Stimulated activated CD4-positive, alpha-beta T cell treated with anti-CD3 and anti-CD28 coated beads, Interleukin-4, amount 100 ng/mL, for 4 hours (primary cell): ENCODE measurements at places on chromosomes 4 and X.

GRCh38 chrX:9351126-9351525 lies 113.7 kb upstream of the TBL1X start:
- no peak for DNase-seq

GRCh38 chrX:120726294-120726693 lies 96.4 kb upstream of the C1GALT1C1 start:
- DNase-seq: no peak

DNA sequence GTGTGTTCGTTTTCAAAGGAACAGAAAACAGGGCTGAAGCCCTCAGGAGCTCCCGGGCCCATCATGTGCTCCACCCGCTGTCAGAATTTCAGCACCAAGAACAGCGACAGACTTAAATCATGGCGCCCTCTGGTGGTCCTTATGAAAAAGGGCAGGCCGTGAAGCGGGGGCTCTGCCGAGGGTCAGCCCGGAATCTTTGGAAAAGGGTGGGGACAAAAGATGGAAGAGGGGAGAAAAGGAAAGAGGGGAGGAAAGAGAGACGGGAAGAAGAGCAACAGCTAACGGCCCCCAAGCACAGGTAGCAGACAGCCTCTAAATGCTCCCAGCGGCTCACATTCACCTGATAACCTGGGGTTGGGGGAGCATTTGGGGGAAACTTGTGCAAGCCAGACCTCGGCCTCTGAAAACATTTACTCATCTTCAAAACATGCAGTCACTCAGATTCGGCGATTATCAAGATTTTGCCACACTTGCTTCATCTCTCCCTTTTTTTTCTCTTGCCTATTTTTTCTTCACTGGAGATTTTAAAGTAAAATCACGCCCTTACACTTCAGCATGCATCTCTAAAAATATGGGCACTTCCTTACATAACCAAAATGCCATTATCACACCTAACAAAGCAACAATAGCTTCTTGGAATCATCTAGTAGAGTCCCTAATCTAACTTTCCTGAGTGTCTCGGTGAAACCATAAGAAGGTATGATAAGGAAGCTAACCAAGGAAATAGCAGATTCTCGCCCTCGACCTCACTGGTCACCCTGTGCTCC lies 28.1 kb upstream of the MAN2B2 start:
- DNase-seq: peak; percentile 15

- DNase-seq: no peak
Observed at GRCh38 chr4:20878806-20879205, 178.5 kb downstream of the PACRGL start.

DNA sequence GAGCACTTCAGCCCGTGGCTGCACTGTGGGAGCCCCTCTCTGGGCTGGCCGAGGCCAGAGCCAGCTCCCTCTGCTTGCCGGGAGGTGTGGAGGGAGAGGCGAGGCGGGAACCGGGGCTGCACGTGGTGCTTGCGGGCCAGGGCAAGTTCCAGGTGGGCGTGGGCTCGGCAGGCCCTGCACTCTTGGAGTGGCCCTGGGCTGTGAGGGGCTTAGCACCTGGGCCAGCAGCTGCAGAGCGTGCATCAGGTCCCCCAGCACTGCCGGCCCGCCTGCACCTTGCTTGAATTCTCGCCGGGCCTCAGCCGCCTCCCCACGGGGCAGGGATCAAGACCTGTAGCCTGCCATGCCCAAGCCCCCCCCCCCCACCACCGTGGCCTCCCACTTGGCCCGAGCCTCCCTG lies 28.9 kb upstream of the APOOL start:
- no peak for DNase-seq

DNA sequence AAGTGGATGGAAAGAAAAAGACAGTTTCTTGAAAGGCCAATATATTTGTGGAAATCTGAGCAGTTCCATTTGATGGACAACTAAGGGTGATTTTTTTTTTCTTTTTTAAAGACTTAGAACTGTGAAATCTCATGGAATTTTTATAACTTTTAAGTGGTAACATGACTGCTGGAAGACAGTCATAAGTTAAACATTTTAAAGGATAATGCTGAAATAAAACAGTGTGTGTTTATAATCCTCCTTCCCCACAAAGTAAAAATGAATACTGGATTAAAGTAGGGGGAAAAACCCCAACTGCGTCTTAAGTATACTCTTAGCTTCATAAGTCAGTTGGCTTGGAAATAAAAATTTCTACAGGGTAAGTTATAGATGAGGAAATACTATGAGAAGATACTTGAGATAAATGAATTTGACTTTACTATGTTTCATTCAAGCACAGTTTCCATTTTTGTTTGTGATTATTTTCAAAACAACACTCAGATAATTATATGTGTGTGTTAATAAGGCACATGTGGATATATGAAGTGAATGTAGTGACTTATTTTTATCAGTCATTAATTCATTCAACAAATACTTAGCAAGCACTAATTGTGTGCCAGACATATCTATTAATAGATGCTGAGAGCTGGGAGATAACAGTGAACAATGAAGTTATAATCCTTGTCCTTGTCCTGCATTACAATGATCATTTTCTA lies 129.2 kb upstream of the ETNPPL start:
- DNase-seq: no peak

DNA sequence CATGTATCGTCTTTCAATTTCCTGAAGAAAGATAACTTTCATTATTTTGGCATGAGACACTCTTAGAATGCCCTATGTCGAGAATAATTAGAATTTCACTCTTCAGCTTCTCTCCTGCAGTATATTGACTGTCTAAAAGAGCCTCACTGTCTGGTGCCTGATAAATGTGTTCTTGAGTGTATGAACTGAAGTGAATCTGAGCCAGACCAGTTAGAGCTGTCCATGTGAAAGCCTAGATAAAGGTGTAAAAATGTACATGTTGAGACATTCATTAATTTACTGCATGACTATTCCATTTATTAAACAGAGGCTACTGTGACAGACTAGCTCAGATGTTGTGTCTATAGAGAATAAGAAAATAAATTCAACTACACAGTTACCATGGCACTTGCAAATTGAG lies 283.2 kb downstream of the PCDH18 start:
- no peak for DNase-seq
